Stimulated activated CD8-positive, alpha-beta memory T cell treated with anti-CD3 and anti-CD28 coated beads, Interleukin-7, amount 100 ng/mL, for 48 hours (primary cell): ENCODE measurements at places on chromosomes 3 and 15.

- DNase-seq: no peak
These were observed 370.6 kb upstream of the NAALADL2 start for GRCh38 chr3:174488527-174488926.

DNA sequence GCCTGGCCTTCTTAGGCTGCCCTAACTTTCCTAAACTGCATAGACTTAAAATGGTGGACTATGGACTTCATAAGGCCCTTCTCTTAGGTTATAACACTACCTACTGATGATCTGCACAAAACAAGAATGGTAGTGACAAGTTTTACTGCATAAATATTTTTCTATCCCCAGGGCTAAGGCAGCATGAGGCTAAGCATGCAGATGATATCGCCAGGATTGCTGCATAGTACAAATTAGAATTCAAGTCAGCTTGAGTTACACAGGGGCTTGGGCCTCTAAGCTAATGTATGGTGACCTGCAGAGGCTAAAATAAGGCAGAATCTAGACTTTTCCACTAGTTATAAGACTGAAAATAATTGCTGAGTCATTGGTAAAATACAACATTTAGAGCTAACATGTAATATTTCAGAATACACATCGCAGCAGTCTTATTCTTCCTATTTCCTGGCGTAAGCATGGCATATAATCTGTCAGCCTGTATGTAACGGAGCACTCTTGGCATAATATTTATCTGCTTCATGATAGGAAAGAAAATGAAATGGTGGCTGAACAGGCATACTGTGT is 15.3 kb upstream of the RBMS3 start:
- no peak for DNase-seq

DNA sequence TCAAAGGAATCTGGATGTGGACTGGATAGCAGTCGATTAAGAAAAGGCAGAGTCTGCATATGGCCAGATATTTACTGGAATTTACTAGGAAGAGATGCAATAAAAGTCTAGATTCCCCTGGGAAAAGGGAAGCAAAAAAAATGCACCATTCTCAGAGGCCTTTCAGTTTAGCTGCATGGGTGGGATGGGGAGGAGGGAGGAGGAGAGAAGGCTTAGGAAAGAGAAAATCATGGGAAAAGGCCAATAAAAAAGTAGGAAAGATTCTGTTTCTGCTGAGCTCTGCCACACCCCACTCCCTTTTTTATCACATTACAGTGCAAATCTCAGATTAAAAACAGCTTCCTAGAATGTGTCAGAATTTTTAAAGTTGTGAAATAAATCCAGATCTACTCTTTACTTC is 103.6 kb downstream of the ADAMTS9 start:
- DNase-seq: no peak

GRCh38 chr15:42681119-42681518 is 55.8 kb downstream of the CDAN1 start:
- no peak for DNase-seq

DNA sequence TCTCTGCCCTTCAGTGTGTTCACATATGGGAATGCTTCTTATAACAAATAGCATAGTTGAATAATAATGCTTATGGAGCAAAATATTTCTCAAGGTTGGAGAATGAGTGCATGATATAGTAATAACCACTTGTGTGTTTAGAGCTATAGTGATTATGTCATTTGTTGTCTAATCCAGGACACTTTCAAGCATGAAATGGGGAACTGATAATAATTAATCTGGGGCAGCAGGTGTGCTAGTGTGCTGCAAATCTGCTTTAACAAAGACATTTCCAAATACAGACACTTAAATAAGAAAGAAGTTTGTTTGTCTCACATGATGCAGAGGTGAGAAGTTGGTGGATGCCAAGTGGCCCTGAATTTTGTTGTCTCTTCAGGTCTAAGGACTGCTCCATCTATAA is 579.3 kb upstream of the GRM7 start:
- DNase-seq: no peak

GRCh38 chr3:190902292-190902691 is 39.8 kb upstream of the GMNC start:
- no peak for DNase-seq
